Sigmoid colon (tissue), 7 donors: ENCODE measurements at places on chromosomes 5 and 9. TPM values are rescaled to one million over a fixed set of nuclear protein-coding genes. Genes with fewer than 3 reads are reported as not detected.
A peak's percentile ranks its signal among the peaks of the same experiment; 100 is the strongest.

SLC46A2 gene
- not detected for total RNA-seq

- peak; percentile 59 for DNase-seq
Observed at GRCh38 chr5:180601591-180602480, 10.5 kb upstream of the SCGB3A1 start.

- no peak for DNase-seq
Observed at GRCh38 chr5:33936381-33937016, at the start of gene RXFP3. TSS of gene RXFP3 (plus strand) at chr5:33936386. CDS start at chr5:33936741, 355 bp downstream.

SHISAL2B gene
- not detected for total RNA-seq

GRCh38 chr9:31556667-31557463 lies 827.6 kb upstream of the ACO1 start:
- DNase-seq, result no peak

DNA sequence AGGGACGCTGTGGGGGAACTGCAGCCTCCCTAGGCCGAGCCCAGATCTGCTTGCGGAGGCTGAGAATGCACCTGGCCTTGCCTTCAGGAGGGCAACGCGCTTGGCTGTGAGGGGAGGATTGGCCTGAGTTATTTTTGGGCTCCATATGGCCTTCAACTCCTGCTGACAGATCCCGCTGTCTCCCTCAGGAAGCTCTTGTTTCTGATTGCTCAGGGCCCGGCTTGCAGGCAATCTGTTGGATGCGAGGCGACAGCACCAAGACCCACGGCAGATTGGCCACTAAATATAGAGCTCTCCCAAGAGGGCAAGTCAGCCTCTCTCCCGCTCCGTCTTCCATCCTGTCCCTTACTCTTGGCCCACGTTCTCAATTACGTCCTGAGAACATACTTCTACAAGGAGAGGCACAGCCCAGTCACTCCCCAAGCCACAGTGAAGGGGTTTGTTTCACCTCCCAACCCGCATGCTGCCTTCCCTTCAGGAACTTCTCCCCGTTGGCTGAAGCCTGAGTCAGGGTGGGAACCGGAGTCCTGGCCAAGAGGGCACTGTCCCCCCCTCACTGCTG lies 53.6 kb downstream of the RASGEF1C start:
- DNase-seq, result peak; percentile 40

TPM2 gene
- total RNA-seq, result 8,131 TPM

SIT1 gene
- total RNA-seq, result not detected

- no peak for DNase-seq
Observed at GRCh38 chr5:104178829-104179456, 616.4 kb upstream of the NUDT12 start.

DNA sequence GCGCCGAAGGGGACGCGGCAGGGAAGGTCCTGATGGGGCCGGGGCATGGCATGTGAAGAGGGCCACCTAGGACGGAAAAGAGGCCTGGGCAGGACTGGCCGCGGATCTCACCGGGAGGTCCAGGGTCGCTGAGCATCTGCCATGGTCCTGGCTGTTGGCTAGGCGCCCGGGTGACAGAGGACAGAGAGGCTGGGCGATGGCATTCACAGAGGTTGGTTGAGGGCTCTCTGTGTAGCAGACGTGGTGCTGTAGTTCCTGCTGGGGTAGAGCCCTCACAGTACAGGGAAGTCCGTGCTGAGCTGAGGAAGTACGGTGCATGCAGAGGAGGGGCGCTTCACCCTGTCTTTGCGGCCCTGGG lies 427 bp downstream of the PCYOX1L start:
- peak; percentile 86 for DNase-seq

NAA35 gene
- total RNA-seq, result 23.2 TPM

NRG2 gene
- 6.4 TPM for total RNA-seq

GAPVD1 gene
- total RNA-seq, result 44.9 TPM

DNA sequence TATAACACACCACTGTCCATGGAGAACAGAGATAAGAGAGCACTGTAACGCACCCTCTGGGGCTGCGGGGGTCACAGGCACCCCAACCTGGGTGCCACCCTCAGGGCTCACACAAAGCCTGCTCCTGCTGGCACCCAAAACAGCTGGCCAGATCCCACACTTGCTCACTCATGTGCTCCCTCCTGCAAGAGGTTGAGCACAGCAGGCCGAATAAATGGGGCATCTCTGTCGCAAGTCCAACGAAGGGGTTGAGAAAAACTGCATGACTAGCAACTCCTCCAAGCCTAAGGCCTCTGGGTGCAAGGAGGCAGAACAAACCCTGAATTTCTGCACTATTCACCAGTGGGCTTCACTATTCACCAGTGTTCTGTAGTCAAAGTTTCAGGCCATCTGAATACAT lies 80.3 kb downstream of the SECISBP2 start:
- no peak for DNase-seq

- DNase-seq, result no peak
Observed at GRCh38 chr9:14349146-14349446, 35.2 kb upstream of the NFIB start.

- no peak for DNase-seq
Observed at GRCh38 chr9:120979797-120980196, 53.2 kb upstream of the TRAF1 start.

GRCh38 chr9:118108971-118109370 lies 404.8 kb downstream of the TLR4 start:
- no peak for DNase-seq

PHF24 gene
- total RNA-seq, result 1.1 TPM

- DNase-seq, result no peak
Observed at GRCh38 chr9:91421971-91422757, 1.5 kb downstream of the NFIL3 start.

GRCh38 chr5:4740156-4740555 lies 400.0 kb upstream of the ADAMTS16 start:
- DNase-seq, result no peak

GRCh38 chr5:95812074-95812471 lies 10.5 kb downstream of the GLRX start:
- no peak for DNase-seq

GRCh38 chr5:174532455-174533453 lies 191.6 kb upstream of the MSX2 start:
- peak; percentile 79 for DNase-seq

DNA sequence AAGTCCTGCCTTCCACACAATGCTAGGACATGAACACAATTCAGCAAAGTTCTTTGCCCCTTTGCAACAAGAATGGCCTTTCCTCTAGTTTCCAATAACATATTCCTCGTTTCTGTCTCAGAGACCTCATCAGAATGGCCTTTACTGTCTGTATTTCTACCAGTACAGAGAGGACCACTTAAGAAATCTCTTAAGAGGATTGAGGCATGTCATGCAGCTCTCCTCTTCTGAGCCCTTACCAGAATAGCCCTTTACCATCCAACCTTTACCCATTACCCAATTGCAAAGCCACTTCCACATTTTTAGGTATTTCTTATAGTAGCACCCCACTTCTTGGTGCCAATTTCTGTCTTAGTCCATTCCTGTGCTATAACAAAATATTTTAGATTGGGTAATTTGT lies 20.3 kb downstream of the TNPO1 start:
- DNase-seq, result no peak

- no peak for DNase-seq
Observed at GRCh38 chr9:5799314-5799713, 33.6 kb downstream of the ERMP1 start.

GRCh38 chr9:75448955-75449354 lies 360.6 kb downstream of the OSTF1 start:
- no peak for DNase-seq

GRCh38 chr9:79883073-79883645 lies 311.4 kb downstream of the TLE4 start:
- no peak for DNase-seq

DNA sequence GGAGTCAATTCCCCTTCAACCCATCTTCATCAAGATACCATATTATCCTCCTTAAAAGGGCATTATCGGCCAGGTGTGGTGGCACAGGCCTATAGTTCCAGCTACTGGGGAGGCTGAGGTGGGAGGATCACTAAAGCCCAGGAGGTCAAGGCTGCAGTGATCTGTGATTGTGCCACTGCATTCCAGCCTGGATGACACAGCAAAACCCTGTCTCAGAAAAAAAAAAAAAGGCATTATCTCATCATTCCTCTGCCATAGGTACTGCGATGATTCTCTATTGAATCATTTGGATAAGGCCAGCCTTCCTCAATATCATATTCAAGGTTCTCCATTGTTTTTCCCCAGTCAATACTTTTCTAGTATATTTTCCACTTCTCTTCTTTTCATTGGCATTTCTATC lies 39.2 kb upstream of the RAB3C start:
- DNase-seq, result no peak

GRCh38 chr5:76403766-76404222 lies 709 bp downstream of the IQGAP2 start:
- peak; percentile 67 for DNase-seq

DNA sequence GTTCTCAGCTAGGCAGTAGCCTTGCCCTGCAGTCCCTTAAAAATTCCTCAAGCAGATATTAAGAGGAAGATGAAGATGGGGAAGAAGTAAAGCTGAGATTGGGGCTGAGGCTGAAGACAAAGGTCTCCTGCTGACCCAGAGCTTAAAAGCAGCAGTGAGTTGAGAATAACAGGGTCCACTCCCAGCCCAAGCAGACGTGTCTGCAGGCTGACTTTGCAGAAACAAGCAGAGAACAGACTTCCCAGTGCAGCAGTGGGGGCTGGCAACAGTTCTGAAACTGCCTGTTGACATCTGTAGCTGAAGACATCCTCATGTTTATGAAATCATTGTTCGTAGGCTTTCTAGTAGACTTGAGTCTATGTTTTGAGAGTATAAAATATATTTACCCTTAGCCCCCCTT lies 1.1 kb downstream of the CTXN3 start:
- DNase-seq, result peak; percentile 78

- no peak for DNase-seq
Observed at GRCh38 chr5:125394661-125395280, 648.3 kb upstream of the ZNF608 start.

- DNase-seq, result no peak
Observed at GRCh38 chr9:91279296-91280204, 82.2 kb downstream of the AUH start.

DNA sequence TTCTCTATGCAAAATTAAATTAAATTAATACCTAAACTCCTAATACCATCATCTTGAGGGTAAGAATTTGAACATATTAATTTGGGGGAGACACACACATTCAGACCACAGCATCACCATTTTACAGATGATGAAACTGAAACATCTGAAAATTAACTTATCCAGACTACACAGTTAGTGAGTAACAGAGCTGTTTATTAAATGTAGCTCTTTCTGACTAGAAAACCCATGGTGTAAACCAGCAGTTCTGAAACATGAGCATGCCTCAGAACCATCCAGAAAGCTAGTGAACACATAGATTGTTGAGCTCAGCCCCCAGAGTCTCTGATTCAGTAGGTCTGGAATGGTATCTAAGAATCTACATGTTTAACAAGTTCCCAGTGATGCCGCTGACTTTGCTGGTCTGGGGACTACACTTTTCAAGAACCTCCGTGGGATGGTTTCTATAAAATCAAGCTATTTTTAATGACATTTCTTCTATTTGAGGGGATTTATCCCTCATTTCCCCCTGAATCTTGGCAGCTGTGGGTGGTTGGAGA lies 113.5 kb downstream of the RORB start:
- no peak for DNase-seq

FGF1 gene
- total RNA-seq, result 5.4 TPM

DNA sequence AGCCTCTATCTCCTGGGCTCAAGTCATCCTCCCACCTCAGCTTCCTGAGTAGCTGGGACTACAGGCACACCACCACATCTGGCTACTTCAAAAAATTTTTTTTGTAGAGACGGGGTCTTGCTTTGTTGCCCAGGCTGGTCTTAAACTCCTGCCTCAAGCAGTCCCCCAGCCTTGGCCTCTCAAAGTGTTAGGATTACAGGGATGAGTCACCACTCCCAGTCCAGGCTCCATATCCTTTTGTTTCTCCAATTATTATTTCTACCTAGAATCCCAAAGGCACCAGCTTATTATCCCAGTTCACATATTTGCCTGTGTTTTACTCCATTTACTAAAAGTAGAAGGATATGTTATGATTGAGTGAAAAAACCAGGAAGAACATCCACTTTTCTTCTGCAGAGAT lies 84.9 kb downstream of the TEK start:
- no peak for DNase-seq

PDZD2 gene
- 11.7 TPM for total RNA-seq

- no peak for DNase-seq
Observed at GRCh38 chr9:137397675-137398423, 25.1 kb downstream of the EXD3 start.

SCGB3A2 gene
- not detected for total RNA-seq

KCNT1 gene
- total RNA-seq, result 0.28 TPM

TRPM3 gene
- total RNA-seq, result 0.55 TPM

GRCh38 chr9:109114670-109115069 lies 5.1 kb downstream of the TMEM245 start:
- DNase-seq, result no peak

DNA sequence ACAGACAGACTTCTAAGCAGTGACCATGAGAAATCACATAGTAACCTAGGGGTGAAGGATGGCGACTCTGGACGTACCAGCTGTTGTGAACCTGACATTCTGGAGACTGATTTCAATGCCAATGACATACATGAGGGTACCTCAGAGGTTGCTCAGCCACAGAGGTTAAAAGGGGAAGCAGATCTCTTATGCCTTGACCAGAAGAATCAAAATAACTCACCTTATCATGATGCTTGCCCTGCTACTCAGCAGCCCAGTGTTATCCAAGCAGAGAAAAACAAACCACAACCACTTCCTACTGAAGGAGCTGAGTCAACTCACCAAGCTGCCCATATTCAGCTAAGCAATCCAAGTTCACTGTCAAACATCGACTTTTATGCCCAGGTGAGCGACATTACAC lies 38.0 kb upstream of the CCDC152 start:
- DNase-seq, result no peak

GRCh38 chr9:36862206-36863145 lies 171.6 kb downstream of the PAX5 start:
- DNase-seq, result no peak

SOHLH1 gene
- not detected for total RNA-seq

DNA sequence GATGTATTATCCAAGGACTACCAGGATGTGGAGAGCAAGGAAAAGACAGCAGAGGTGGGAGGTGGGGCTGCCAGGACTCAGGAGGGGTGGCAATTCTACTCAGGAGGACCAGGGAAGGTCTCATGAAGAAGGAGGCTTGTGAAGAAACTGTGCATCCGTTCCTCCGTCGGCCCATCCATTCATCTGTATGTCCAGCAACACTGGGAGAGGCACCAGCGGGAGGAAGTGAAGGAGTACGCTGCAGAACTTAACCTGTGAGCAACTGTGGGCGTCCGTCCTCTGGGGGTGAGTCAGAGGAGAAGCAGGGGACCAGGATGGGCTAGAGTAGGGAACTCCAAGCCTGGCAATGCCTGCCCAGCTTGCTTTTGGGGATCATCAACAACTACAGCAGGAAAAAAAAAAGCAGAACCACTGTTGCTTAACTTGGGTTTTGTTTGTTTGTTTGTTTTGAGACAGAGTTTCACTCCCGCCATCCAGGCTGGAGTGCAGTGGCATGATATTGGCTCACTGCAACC lies 47.3 kb upstream of the NEURL1B start:
- DNase-seq, result no peak

- no peak for DNase-seq
Observed at GRCh38 chr9:108167136-108167900, 677.7 kb upstream of the KLF4 start.

FCN2 gene
- total RNA-seq, result not detected
